Stimulated activated CD4-positive, alpha-beta T cell treated with anti-CD3 and anti-CD28 coated beads, Interleukin-4, amount 100 ng/mL, for 4 hours (primary cell): ENCODE measurements at places on chromosomes 2 and 18.

DNA sequence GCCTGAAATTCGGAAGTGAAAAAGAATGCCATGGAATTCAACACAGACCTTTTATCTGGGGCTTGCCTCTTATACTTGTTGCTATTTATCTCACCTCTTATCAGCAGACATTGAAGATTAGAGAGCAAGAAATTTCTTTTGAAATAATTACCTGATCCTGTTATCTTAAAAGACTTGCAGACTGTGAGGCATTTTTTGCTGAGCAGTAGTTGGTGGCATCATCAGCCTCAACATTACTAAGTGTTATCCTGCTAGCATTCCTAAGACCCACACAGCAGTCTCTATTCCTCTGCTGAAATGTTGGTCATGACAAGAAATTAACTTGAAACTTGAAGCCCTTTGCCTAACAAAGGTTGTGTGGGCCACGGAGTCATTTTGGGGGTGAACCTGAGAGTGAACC lies 186.5 kb downstream of the TRIB2 start:
- DNase-seq = no peak

DNA sequence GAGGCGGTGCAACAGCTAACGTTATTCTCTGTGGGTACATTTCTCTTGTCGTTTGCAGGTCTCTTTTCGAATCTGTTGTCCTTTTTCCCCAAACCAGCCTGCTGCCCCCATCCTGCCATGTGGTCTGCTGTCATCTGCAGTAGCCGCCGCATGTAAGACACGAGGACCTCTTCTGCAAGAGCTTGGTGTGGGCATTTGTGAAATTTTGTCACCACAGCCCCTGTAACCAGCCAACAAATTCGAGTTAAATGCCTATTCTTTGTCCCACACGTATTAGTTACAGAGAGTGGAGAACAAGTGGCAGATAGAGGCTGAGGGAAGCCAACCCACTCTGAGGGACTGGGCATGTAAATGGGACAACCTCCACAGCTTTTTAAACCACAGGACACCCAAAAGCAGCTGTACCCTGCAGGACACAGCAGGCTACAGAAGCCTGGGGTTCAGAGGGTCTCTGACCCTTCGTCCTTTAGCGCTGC lies 35.0 kb downstream of the ITGA6 start:
- DNase-seq = no peak

DNA sequence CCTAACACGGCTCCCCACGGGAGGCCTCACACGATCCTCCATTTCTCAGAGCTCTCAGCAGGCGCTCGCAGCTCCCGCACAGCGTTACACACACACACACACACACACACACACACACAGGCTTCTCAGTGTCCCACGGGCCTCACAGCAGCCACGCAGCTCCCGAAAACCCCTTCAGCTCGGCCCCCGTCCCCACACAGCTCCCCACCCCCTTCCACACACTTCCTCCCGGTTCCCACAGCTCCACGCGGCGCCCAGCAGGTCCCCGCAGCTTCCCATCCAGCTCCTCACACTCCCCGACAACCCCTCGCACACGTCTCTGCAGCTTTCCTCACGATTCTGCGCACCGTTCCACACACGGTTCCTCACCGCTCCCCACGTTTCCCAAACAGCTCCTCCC lies 41.6 kb downstream of the KIF1A start:
- DNase-seq = no peak

GRCh38 chr2:112824694-112825085 lies 11.9 kb downstream of the IL1B start:
- no peak for DNase-seq

GRCh38 chr2:9378433-9379390 lies 44.6 kb downstream of the ITGB1BP1 start:
- no peak for DNase-seq

GRCh38 chr18:3983351-3983969 lies 471.6 kb downstream of the DLGAP1 start:
- DNase-seq = no peak

- no peak for DNase-seq
Observed at GRCh38 chr2:221844212-221845020, 272.3 kb upstream of the EPHA4 start.

- no peak for DNase-seq
Observed at GRCh38 chr18:34998661-34999060, 42.6 kb upstream of the MAPRE2 start.

DNA sequence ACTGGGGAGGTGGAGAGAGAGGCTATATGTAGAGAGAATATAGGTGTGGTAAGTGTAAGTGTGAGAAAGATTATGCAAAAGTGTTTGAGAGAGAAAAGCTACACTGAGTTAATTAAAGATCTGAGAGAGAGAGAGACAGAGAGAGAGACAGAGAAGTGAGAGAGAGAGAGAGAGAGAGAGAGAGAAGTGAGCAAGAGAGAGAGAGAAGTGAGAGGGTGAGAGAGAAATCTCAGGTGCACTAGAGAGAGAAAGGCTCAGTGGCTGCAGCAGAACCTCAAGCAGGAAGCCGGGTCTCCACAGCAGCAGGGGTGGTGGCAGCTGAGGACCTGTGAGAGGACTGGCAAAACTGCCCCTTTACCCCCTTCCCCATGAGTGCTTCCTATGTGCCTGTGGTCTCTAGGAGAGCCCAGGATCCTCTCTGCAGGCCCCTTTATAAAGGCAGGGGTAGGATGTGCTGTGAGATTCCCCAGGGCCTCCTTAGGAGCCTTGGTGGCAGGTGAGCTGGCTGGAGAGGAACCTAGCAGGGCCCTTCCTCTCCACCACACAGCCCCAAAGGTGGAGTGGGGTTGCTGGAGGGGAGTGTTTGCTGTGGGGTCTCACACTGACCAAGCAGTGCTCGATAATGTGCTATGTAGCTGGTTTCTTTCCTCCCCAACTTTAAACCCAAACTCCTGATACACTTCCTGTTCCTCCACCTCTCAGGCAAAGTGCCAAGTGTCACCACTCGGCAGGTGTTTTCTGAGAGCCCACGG lies 52.6 kb downstream of the SLC4A5 start:
- DNase-seq = peak; percentile 7

DNA sequence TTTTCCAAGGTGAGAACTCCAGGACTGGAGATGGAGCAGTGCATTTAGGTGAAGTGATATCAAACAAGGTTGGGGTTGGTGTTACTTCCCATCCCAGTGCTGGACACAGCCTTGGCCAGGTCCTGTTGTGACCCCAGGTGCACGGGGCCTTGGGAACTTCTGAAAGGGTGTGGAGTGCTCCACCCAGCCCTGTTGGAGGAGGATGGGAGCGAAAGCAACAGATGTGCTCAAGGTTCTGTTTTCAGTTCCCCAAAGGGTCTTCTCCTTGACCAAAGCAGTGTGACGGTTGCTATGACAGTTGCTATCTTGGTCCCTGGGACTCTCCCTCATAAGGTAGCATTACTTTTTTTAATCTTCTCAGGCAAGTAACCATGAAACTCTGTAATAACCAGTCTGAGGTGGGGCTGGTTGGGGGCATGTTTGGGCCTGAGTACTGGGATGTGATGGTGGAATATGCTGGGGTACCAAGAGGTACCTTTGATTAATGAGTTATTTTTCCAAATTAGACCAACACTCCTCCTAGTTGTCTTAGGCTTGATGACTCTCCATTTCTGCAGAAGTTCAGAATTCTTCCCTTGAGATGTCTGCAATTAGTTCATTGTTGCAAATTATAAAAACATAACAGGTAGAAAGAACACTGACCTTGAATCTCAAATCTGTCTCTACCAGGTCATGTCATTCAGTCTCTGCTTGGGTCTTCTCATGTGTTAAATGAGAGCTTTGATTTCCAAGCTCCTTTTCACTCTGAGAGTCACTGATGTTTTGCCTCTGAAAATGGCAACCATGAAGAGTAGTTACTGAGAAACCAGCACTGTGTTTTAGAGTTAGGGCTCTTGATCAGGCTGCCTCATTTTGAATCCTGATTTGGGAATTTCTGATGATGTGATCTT lies 154.5 kb downstream of the RPIA start:
- DNase-seq = no peak

DNA sequence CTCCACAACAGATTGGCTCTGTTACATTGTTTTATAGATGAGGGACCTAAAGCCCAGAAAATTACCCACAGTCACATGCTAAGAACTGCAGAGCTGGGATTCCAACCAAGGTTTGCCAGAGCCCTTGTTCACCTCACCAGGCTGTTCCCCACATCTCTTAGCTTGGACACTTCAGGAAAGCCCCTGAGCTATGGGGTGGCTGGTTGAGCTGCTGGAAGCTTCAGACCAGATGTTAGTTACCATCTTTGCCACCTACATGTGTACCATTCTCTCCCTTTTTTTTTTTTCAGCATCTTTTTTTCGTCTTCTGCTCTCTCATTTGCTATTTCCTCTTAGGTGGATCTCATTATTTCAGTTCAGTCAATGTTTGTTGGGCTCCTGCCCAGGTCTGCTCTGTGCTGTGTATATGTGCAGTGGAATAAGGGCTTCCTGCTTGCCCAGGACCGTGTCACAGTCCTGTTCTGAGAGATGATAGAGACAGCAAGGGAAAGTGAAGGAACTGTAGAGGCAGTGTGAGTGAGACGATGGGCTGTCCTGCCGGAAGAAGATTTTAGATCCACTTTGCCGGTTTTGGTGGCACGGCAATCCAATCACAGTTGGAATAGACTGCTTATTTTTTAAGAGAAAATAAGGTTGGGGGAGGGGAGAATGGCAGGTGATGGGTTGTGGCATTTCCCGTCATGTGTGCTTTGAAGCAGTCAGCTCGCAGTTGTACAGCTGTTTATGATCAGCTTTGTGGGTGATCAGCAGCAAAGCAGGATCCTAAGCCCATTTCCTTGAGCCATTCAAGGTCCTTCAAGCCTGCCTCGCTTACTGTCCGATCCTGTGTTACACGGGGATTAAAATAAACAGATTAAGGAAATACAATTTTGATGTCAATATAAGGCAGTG lies 152.6 kb downstream of the RTN4 start:
- no peak for DNase-seq

DNA sequence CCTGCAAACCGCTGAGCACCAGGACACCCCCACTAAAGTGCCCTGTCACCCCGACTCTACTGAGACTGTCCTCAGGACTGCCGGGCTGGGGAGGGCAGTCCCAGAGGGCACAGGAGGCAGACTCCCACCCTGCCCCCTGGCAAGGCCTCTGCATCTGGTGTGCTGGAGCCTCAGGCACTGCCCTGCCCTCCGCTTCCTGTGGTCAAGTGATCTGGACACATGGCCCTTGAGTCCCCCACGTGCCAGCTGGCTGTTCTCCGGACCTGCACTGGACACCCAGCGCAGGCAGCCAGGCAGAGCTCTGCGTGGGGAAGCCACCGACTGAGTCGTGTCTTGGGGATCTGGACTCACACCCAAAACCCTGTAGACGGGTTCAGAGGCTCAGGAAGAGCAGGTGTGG lies 217.7 kb downstream of the TWIST2 start:
- DNase-seq = no peak

DNA sequence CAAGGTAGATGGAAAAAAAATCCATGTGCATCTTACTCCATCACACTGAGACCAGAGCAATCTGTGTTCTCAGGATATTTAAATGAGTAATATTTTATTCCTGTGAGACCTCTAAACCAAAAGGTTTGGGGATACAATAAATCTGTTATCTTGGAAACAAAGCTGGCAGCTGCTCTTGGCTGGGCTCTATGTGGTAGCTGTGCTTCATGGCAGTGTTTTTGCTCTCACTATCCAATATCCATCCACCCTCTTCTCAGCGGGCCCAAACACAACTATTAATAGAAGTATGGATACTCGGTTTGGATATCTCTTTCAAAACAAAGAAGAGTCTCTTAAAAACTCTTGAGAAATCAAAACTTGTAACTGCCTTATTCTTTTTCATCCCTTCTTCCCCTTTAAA lies 244.9 kb upstream of the RAB12 start:
- no peak for DNase-seq

- DNase-seq = no peak
Observed at GRCh38 chr2:68747413-68747812, 12.8 kb downstream of the ARHGAP25 start.

DNA sequence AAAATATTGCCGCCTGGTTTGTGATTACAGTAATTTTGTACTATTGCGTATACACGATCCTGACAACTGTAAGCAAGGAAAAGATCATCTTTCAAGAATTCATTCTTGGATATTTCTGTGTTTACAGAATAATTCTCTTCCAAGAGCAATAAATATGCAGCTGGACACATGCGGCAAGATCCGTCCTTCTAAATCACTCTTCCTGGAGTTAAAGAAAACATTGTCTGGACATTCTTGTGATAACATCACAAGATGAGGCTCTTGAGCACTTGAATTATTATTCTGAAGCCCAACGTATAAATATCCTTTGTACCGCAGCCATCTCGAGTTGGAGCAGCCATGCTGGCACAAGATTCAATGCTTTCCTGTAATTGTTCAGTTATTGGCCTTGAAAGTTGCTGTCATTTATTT lies 9.9 kb downstream of the FHL2 start:
- DNase-seq = no peak

- DNase-seq = no peak
Observed at GRCh38 chr2:202411097-202411496, 35.0 kb downstream of the BMPR2 start.

GRCh38 chr18:26723981-26724380 lies 141.5 kb downstream of the AQP4 start:
- no peak for DNase-seq

GRCh38 chr18:61714421-61714820 lies 178.4 kb downstream of the RNF152 start:
- no peak for DNase-seq

- DNase-seq = no peak
Observed at GRCh38 chr2:9790702-9791225, 52.5 kb upstream of the TAF1B start.

- no peak for DNase-seq
Observed at GRCh38 chr18:40546875-40547274, 1408.2 kb upstream of the PIK3C3 start.

DNA sequence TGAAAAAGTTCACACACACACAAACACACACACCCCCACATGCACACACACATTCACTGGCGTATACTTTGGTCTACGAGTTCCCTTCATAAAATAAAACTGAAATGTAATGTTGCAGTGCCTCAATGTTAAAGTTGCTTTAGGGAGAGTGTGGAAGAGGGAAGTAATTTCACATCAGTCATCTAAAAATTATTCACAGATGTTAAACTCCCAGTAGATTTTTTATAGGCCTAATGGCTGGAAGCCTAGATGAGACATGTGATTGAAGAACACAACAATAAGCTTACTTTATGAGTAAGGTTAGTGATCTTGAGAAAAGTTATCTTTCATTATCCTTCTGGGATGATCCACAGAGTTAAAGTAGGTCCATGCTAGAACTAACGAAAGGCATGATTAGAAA lies 506.7 kb upstream of the CNTNAP5 start:
- no peak for DNase-seq

DNA sequence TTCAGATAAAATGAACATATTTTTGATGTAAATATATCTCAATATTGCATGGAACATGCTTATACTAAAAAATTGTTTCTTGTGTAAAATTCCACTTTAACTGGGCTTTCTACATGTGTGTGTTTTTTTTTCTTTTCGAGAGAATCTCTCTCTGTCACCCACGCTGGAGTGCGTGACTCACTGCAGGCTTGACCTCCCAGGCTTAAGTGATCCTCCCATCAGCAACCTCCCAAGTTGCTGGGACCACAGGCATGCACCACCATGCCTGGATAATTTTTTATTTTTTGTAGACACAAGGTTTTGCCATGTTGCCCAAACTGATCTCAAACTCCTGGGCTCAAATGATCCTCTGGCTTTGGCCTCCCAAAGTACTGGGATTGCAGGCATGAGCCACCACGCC lies 254.6 kb downstream of the LOXHD1 start:
- DNase-seq = no peak

- no peak for DNase-seq
Observed at GRCh38 chr2:68719912-68720311, 14.7 kb upstream of the ARHGAP25 start.
